ENCODE measurements at places on chromosomes 11 and 22.

DNA sequence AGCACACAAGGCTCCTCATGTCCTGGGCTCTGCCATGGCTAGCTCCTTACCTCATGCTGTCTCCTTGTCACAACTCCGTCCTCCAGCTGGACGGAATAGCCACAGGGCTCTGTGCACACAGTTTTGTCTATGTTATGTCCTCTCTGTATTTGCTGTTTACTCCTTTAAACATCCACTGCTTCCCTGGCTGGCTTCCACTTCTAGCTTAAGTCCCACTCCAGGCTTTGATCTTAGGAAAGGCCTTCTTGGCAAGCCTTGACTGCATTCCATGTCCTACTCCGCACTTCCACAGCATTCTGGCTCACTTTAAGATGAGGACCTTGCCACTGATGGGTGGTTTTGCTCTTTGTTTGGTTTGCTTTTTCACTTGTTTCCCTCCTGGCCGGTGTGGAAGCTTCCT lies 22.9 kb upstream of the ROBO3 start:
- DNase-seq, result no peak

GRCh38 chr22:38164551-38164918 lies 17.1 kb downstream of the PLA2G6 start:
- no peak for DNase-seq

GRCh38 chr11:123696183-123696582 lies 41.8 kb upstream of the SCN3B start:
- DNase-seq, result no peak

DNA sequence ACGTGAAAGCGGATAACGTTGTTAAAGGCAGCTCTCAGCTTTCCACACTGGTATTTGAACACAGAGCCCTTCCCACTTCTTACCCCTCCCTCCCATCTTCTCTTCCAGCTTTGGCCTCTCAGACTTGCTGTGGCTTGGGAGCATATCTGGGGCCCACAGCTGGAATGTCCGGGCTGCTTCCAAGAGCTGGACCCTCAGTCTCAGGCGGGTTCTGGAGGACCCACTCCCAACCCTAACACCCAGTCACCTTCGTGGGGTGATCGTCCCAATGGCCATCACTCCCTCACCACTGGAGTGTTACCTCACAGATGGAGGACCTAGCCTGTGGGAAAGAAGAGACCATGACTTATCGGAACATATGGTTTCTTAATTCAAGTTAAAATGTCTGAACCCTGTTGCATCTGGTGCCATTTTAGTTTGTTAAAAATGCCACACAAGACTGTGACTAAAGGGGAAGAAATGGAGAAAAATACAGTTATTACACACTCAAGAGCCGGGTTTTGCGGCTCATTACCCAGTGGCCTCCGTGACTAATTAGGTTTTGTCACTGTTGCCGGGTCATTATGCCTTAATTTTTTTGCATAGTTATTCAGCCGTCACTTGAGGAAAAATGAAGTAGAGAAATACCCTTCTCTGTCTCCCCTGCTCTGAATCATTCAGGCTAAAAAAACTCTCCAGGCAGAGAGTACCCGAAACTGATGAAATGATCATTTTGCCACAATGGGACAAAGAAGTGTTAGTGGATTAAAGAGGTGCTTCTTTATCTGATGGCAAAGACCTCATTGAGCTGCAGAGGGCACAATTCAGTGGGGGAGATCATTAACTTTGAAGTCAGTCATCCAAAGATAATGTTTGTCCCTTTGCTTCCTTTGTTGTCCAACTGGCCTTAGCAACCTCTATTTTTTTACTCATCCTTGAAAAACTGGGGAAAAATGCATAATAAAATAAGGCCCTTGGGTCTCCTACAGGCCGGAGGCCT lies 87.2 kb upstream of the HTATIP2 start:
- no peak for DNase-seq

GRCh38 chr11:41788177-41788576 lies 328.7 kb upstream of the LRRC4C start:
- DNase-seq, result no peak

GRCh38 chr22:28829358-28830181 lies 29.2 kb upstream of the XBP1 start:
- DNase-seq, result no peak

GRCh38 chr11:102421261-102421660 lies 31.3 kb downstream of the TMEM123 start:
- no peak for DNase-seq

GRCh38 chr11:116513278-116513823 lies 259.4 kb downstream of the BUD13 start:
- no peak for DNase-seq

- DNase-seq, result no peak
Measured at GRCh38 chr11:103601225-103601846, 435.1 kb upstream of the DDI1 start.

DNA sequence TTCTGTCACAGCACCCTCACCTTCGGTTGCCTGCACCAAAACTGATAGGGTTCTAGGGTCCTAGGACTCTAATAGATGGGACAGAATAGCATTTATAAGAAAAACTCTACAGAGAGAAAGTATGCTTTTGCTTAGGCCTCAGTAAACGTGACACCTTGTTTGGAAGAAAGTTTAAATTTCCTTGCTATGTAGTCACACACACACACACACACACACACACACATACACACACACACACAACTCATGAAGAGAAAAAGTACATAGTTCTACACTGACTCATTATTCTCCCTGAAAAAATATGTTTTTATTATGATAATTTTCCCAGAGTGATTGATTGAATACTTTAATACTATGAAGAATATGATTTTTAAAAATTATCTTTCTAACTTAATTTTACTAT lies 220.8 kb upstream of the SNX19 start:
- no peak for DNase-seq

DNA sequence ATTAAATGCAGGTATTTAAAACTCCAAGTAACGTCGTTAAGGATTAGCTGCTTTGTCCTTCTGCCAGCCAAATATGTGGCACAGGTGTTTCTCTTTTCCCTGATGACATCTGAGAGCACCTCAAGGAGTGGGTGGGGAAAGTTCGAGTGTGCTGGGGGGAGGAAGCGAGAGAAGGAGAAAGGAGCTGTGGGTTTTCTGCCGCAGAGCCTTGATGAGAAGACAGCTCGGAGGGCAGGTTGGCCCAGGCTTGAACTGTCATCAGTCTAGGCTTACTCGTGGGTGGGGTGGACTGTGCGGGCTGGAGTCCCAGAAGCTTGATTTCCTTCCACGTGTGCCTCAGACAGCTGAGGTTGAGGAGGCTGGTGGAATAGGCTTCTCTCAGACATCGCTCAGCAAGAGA lies 15.2 kb upstream of the SORL1-AS1 start:
- DNase-seq, result no peak

DNA sequence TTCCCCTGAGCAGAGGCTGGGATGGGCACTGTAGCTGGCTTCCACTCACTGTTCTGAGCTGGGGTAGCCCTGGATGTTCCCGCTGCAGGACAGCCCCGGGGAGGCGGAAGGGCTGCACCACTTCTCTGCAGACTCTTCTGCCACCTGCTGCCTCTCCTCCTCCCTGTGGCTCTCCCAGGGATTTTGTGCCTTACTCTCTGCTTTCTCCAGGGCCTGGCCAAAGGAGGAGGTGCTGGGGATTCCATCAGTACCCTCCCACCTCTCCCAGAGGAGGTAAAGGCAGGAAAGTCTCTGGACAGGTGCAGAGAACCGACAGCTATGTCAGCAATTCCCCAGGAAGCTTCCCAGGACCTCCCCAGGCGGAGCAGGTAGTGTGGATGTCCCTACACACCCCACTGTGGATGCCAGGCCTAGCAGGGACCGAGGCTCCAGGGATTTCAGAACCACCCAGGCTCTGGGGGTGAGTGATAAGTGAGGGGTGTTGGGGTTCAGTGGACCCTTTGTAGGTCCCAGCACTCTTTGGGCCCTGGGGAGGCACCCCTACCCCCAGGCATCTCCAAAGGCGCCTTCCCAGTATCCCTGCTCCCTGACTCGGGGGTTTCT lies 11.3 kb downstream of the DUSP8 start:
- DNase-seq, result no peak

- no peak for DNase-seq
Measured at GRCh38 chr11:78539506-78539905, 35.2 kb downstream of the NARS2 start.

GRCh38 chr11:119791701-119792151 lies 62.7 kb upstream of the NECTIN1 start:
- DNase-seq, result no peak

GRCh38 chr11:72209101-72209500 lies 7.5 kb upstream of the FOLR2 start:
- DNase-seq, result no peak

Measured in thoracic aorta (tissue), 2 donors.